Fibroblast of mammary gland (primary cell): ENCODE measurements at places on chromosomes 2 and 18.

GRCh38 chr2:172710584-172711047 lies 25.0 kb upstream of the RAPGEF4 start:
- DNase-seq: peak; percentile 87

GRCh38 chr2:86304416-86304815 lies 33.0 kb downstream of the REEP1 start:
- DNase-seq: no peak

DNA sequence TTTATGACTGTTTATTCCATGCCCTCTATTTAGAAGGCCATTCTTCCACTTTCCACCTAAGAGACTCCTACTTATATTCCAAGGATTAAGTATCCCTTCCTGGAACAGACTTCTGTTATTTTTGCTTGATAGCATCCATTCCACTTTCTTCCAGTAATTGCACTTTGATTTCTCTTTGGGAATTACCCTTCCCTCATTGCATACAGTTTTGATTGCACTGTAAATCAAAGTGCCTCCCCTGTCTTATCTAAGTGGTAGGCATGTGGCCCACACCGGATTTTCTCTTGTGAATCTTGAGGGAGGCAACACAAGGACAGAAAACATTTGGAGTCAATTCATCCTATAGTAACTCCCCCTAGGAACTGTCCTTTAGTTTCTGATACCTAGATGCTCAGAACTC lies 120.4 kb downstream of the PDE11A start:
- no peak for DNase-seq

DNA sequence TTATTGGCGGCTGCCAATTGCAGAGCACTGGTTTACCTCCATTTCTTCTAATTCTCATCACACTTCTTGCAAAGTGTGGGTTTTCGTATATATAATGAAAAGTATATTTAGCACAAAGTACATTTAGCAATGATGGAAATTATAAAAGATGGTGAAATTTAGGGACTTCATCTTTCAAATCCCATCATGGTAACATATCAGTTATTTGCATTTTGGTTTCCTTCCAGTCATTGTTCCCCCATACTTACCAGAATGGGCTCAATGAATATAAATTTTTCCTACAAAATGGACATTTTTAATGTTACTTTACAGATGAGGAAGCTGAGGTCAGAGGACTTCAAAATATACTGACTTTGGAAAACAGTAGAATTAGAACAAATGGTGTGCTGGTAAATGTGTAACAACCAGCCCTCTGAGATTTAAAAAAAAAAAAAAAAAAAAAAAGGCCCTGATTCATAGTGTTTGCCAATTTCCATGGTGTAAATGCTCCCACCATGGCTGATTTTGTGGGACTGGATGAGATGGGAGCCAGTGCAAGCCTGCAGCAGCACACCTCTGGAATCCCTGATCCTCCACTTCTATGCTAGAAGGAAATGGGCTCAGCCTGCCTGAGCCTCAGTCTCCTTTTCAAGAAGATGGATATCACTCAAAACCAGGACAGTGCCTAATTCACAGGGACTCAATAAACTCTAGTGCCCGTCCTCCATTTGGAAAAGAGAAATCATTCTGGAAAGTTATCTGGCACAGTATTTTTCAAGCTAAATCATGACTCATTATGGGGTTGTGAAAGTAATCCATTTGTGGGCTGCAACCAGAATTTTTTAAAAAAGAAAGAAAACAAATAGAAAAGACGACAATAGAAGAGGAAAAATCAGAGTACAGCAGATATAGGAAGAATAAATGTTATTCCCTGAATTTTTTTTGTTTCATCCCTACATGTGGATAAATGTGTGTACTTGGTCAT lies 34.0 kb downstream of the LBH start:
- DNase-seq: peak; percentile 56

DNA sequence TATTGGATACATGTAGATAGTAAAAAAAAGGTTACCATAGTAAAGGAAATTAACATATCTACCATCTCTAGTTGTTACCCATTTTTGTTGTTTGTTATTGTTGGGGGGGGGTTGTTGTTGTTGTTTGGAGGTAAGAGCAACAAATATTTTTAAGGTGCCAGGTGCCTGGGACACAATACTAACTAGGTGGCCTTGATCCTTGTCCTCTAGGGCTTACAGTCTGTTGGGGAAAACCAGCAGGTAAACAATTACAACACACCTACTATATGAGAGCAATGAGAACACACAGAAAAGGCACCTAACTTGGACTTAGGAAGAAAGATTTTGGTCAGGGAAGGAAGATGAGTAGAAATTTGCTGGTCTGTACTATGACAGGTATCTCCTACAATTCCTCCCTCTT lies 46.3 kb downstream of the SCN9A start:
- DNase-seq: no peak

GRCh38 chr2:72864500-72864899 lies 22.7 kb upstream of the SPR start:
- DNase-seq: peak; percentile 81

- DNase-seq: peak; percentile 41
Measured at GRCh38 chr2:183024339-183025095, 13.7 kb downstream of the NCKAP1 start.

DNA sequence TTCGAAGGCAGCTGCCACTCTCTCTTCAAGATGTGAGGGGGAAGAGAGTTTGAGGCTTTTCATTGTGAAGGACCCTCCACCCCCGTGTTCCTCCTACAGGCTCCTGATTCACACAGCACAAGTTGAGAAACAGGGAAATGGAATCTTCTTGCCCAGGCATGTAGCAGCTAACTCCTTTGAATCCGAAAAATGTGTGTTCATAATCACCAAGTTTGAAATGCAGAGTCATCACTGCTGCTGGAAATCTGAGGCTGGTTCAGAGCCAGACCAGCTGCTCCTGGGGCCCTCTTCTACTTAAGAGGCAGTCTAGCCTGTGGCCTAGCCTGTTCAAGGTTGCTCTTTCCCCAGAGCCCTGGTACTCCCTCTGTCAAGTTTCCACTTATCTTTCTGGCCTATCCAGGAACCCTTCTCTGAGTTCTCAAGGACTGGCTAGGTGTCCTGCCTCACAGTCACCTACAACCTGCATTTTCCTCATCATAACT lies 166.4 kb downstream of the TMEM247 start:
- peak; percentile 83 for DNase-seq
